Mucosa of gallbladder (tissue), 1 donor: ENCODE measurements at places on chromosomes 16 and 17.
A peak's percentile ranks its signal among the peaks of the same experiment; 100 is the strongest.

- no peak for DNase-seq
Measured at GRCh38 chr16:86449446-86450095, 60.8 kb upstream of the FOXF1 start.

DNA sequence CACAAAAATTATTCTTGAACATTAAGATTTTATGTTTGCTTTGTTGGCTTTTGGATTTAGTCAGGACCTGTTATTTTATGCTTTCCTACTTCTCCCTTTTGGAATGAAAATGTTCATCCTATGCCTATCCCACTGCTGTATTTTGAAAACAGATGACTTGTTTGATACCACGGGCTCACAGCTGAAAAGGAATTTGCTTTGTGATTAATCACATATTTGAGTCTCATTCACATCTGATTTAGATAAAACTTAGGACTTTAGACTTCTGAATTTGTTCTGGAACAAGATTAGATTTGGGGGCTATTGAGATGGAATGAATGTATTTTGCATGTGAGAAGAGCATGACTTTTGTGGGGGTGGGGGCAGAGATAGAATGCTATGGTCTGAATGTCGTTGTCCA, 1012.6 kb downstream of the CDH11 start:
- DNase-seq = no peak

GRCh38 chr16:49524216-49524946, 150.8 kb downstream of the C16orf78 start:
- no peak for DNase-seq

DNA sequence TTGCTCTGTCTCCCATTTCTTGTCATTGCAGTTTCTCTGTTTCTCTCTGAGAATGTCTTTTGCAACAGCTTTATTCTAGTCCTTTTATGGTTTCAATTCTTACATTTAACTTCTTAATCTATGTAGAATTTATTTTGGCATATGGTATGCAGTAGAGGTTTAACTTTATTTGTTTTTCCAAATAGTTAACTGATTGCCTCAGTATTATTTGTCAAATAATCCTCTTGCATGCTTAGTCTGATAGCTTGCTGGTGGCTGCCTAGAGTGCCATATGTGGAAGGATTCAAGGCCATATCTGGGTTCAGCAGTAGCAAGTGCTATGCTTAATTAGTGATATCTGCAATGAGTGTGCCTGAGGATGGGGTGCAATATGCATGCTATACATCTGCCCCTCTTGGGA, 6.9 kb downstream of the SNTB2 start:
- DNase-seq = no peak

GRCh38 chr16:84907575-84907974, 87.8 kb downstream of the CRISPLD2 start:
- DNase-seq = peak; percentile 42

GRCh38 chr17:83146347-83146746, 66.9 kb downstream of the METRNL start:
- DNase-seq = no peak

DNA sequence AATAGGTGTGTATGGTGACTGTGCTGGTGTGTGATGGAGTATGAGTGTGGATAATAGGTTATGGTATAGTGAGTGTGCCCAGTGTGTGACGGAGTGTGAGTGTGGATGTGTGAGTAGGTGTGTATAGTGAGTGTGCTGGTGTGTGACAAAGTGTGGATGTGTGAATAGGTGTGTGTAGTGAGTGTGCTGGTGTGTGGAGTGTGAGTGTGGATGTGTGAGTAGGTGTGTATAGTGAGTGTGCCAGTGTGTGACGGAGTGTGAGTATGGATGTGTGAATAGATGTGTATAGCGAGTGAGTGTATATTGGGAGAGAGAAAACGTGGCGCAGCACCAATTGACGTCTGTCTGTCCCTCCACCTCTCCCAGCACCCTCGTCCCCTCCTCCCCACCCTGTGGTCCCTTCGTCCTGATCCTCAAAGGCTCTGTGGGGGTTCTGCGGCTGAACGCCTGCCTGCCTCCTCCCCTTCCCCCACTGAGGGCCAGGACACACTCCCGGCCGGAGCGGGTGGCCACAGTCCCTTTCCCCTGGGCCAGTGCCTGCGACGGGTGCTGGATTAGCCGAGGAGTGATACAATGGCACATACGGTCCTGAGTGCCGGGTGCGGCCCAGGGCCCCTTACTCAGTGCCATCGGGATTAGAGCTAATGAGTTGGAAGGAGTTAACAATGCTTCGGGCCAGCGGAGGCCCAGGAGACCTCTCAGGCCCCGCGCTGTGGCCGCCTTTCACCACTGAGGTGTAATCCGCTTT, 160.0 kb downstream of the MRM1 start:
- DNase-seq = no peak

GRCh38 chr17:79232957-79233356, 158.3 kb downstream of the ENGASE start:
- no peak for DNase-seq

- no peak for DNase-seq
Measured at GRCh38 chr17:16439303-16439791, 24.0 kb downstream of the TRPV2 start.

GRCh38 chr17:42751628-42752027, 6.8 kb upstream of the EZH1 start:
- DNase-seq = no peak

- DNase-seq = no peak
Measured at GRCh38 chr16:15038689-15039088, 17.2 kb downstream of the NTAN1 start.

GRCh38 chr17:79255456-79255855, 180.8 kb downstream of the ENGASE start:
- no peak for DNase-seq

- DNase-seq = no peak
Measured at GRCh38 chr16:69302301-69302700, 8.8 kb upstream of the VPS4A start.

DNA sequence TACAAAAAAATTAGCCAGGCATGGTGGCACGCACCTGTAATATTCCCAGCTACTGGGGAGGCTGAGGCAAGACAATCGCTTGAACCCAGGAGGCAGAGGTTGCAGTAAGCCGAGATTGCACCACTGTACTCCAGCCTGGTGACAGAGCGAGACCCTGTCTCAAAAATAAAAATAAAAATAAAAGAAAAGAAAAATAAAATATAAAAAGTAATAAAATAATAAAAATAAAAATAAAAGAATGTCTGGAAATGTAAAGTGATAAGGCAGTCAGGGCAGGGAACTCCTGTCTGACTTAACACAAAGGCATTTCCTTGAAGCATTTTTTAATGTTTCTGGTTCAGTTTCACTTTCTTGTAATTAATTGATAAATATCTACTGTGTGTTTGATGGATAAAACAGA, 34.7 kb upstream of the DNAJA2 start:
- DNase-seq = no peak
